ENCODE measurements at places on chromosomes 4 and X. TPM values are rescaled to one million over a fixed set of nuclear protein-coding genes. Genes with fewer than 3 reads are reported as not detected.

TBC1D8B gene
- 4.6 TPM for polyA plus RNA-seq

DNA sequence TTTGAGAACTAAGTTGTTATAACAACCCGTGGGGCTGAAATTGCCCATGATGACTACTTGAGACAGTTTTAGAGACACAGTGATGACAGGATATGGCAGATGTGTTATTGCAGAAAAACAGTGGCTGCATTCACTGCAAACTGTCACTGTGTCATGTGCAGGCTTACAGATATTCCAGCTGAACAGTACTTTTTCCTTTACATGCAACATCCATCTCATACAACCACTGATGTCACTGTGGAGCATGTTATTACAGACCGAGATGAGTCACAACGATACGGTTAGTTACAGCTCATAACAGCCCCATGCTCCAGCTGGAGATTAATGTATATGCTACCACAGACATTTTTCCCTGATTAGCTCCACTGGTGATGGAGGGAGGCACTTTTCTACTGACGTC lies 207.4 kb downstream of the TMA16 start:
- DNase-seq: no peak

- no peak for DNase-seq
These were observed 14.2 kb upstream of the TIMM8A start for GRCh38 chrX:101362757-101363156.

GRCh38 chr4:64200001-64200555 lies 209.2 kb downstream of the TECRL start:
- no peak for DNase-seq

GRCh38 chrX:136165406-136165805 lies 18.1 kb downstream of the FHL1 start:
- no peak for DNase-seq

DNA sequence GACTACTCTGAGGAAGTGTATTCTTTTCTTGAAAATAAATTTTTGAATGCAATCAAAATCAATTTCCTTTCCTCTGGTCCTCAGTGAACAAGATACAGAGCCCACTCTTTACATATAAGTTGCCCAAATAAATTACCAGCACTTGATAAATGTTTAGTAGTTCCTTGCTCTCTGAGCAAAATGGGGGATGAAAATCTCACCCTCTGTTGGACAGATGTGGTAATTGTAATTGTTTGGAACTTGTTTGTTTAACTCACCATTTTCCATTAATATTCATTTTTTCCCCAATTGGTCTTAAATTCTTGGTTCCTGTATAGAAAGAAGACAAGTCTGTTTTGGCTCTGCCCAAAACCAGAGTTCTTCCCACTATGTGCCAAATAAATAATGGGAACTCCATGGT lies 146.3 kb downstream of the LDB2 start:
- DNase-seq: no peak

GRCh38 chr4:168199260-168199957 lies 107.1 kb downstream of the ANXA10 start:
- no peak for DNase-seq

DNA sequence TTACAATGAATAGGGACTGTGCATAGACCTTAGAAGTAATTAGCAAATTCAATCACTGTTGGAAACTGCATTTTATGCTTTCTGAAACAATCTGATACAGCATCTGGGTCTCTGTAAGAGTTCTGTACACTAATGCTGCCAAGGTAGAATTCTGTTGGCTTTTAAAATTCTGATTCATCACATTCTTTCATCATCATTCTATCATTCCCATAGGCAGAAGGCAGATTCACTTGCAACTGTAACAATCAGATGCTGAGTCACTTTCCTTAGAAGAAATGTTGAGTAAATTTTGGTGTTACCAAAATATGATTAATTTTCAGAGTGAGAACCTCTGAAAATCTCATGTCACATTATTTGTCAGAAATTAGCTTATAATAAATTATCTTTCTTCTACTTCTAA lies 267.2 kb downstream of the MAPK10 start:
- DNase-seq: no peak
